ENCODE measurements at places on chromosomes 11 and 22.
A peak's percentile ranks its signal among the peaks of the same experiment; 100 is the strongest.

DNA sequence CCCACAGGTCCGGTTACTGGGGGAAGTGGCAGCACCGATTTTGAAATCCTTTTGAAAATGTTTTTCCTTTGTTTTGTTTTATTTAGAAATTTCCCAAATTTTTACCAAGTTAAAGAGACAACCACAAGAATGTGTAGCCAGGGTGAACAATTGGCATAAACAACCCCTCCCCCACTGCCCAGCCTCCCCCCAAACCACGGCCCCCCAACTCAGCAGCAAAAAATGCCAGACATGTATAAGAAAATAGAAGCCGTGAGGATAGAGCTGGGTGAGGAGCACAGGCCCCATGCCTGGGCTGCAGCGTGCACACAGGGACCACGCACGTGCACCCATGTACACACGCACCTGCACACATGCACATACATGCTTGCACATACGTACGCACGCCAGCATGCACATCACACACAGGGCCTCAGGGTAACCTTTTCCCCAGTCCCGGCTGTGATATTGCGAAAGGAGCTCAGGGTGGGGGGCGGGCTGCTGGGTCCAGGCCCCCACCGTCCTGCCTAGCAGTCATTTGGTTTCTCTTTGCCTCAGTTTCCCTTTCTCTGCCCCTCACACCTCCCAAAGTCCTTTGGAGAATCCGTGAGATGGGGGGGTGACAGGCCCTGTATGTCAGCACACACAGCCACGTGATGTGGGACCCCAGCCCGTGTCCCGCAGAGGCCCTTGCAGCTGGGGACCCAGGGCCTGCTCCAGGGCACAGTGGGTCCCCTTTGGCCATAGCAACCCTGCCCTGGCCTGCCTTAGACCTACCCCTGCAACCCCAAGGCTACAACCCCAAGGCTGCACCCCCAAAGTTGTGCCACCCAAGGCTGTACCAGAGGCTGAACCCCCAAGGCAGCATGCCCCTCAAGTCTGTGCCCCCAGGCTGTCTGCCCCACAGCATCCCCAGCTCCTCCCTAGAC is 42.9 kb downstream of the IGF2 start:
- peak; percentile 33 for DNase-seq

DNA sequence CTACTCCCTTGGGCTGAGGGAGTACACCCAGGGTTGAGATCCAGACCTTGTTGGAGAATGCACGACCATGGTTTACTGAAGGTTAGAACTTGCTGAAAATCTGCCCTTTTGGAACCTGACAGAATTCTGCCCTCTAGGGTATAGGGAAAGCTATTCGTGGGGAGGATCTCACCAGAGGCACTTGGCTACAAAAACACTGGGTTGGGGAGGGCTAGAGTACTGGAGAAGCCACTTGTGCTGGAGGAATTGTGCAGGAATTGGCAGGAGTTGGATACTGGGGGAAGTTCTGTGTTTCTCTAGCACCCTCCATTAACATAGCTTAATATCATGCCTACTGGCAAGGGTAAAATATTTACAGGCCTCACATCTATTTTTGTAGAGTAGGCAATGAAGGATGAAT is 55.8 kb downstream of the PPME1 start:
- no peak for DNase-seq

- no peak for DNase-seq
Measured at GRCh38 chr11:69818231-69818602, 999 bp downstream of the FGF3 start.

DNA sequence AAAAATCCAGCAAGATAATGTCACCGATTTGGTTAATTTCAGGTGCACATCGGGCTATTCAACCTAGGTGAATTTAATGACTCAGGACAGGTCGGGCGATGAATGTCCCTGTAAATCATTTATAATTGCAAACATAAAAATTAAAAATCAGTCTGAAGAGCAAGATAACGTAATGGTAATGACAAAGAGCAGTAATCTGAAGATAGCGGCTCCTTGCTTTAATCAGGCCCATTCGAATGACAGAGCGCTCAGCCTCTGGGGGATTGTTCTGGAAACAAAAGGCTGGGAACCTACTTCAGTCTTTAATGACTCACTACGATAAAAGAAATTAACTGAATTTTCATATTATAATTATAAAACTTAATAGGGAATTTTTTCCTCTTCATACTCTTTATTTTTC is 61.3 kb downstream of the RCN1 start:
- DNase-seq: no peak
